ENCODE measurements at places on chromosomes 16 and 17.
A peak's percentile ranks its signal among the peaks of the same experiment; 100 is the strongest.

GRCh38 chr16:47826070-47826469, 329.7 kb downstream of the ABCC12 start:
- no peak for DNase-seq

DNA sequence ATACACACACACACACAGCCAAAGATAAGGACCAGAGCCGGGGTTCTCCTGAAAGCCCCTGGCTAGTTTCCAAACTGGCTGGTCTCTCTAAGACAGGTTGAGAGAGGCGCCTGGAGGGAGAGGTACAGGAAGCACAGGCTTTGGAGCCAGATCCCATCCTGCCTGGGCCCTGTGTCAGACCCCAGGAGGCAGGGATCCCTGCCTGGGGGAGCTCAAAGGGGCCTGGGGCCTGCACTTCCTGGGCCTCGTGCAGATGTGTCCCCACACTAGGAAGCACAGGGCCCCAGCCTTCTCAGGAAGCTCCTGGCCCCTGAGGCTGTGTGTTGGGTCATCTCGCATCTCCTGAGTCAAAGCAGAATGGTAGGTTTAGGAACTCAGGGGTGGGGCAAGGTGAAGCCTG, 16.0 kb downstream of the SLC5A10 start:
- DNase-seq, result no peak

- no peak for DNase-seq
Observed at GRCh38 chr17:38717139-38717745, 12.2 kb downstream of the MLLT6 start.

- no peak for DNase-seq
Observed at GRCh38 chr16:19598805-19599510, 43.5 kb downstream of the VPS35L start.

GRCh38 chr16:89341697-89342694, 124.5 kb downstream of the ZNF778 start:
- DNase-seq, result no peak

- DNase-seq, result no peak
Observed at GRCh38 chr17:45628019-45628418, 137.5 kb upstream of the PLEKHM1 start.

- peak; percentile 30 for DNase-seq
Observed at GRCh38 chr17:31533546-31534155, 142.2 kb downstream of the RAB11FIP4 start.

DNA sequence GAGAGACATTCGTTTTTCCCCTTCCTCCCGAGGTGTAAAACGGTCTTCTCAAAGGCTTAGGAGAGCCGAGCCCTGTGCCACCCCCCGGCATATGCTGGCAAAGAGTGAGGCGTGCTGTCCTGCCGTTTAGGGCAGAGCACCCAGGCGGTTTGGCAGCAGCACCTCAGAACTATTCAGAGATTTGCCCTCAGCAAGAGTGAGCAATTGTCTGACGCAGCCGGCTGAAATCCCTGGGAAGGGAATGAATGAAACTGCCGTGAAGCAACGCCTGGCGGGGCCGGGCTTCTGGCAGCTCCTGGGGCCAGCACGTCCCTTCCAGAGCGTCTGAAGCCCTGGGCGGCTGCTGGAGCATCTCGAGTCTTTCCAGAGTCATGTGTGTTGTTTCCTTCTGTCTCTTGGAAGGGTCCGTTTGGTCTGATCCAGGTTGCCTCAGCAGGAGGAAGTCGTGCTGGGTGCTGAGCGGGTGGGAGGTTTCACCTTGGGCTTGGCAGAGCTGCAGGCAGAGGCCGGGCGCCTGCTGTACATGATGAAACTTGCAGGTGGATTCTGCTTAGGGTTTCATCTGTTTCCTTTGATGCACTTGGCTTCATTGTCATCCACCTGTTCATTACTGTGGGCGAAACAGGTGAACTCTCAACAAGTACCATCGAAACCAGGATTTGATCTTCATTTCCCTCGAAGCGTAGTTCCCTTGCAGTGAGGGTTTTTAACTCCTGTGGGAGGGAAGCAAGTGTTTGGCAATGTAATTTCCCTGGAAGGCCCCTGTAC, 35.4 kb downstream of the TBCD start:
- peak; percentile 59 for DNase-seq

- DNase-seq, result no peak
Observed at GRCh38 chr17:55575058-55575636, 63.9 kb upstream of the SMIM36 start.

DNA sequence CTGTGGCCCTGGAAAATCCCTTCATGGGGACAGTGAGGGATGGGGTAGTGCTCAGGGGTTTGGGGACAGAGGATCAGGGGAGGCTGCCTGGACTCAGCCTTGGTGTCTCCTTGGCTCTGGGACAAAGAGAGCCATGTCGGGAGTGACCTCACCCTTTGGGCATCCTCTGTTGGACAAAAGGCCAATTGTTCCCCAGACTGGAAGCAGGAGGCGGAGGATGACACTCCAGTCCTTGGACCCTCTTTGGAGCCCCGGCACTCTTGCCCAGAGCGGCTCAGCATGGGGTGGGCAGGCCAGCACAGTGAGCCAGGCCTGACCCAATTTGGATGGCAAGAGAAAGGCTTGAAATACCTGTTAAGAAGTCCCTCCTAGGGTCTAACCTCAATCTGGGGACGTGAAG, 39.4 kb upstream of the PHB1 start:
- DNase-seq, result no peak

GRCh38 chr17:54372069-54372749, 528.4 kb upstream of the TOM1L1 start:
- no peak for DNase-seq

DNA sequence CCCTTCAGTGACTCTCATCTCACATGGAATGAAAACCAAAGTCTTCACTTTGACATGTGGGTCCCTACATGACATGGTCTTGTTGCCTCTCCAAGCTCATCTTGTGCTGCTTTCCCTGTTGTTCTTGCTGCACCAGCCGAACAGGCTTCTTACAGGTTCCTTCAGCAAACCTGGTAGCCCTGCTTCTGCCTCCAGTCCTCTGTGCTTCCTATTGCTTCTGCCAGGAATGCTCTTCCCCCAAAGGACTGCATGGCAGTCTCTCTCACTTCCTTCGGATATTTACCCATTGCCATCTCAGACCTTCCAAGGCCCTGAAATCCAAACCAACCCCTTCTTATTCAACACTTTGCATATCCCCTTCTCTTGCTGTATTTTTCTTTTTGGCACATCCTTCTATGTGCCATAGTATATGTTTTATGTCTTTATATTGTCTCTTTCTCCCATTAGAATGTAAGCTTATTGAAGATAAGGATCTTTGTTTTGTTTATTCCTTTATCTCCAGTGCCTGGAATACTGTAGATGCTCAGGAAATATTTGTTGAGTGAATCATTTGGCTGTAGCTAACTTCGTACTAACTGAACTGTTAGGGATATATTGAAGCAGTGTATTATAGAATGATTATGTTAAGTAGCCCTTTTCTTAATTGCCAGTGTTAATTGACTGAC, 57.9 kb upstream of the SLC12A3 start:
- no peak for DNase-seq

GRCh38 chr16:58638148-58639036, 8.8 kb upstream of the CNOT1 start:
- peak; percentile 77 for DNase-seq

GRCh38 chr17:54971147-54971546, 2.6 kb downstream of the STXBP4 start:
- DNase-seq, result no peak

- DNase-seq, result no peak
Observed at GRCh38 chr17:65163990-65164495, 26.9 kb downstream of the RGS9 start.

DNA sequence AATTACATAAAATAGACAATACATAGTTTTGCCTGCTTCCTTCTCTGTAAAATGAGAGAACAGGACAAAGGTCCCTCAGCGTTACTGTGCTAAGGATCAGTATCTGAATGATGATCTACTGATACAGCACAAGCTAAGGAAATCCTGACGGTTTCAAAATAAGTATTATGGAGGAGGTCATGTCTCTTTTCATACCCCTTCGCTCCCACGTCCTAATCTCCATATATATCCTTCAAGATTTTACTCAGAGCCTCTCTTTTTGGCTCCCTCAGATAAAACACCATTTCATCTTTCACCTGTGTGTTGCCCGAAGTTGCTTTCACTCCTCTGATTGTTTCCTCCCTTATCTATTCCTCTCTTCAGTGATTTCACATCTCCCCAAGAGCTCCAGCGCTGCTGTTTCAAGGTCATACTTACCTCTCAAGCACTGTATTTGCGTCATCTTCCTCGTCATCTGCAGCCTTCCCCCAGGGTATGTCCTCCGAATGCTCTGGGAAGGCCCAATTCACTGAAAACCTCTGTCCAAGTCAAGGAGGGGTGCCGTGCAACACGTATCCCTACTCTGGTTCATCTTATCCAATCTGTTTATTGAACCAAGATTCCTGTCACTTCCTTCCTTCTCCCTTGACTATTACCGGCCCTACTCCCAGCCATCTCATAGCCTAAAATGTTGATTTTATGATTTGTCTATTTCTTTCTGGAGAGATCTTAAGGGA, 1.2 kb upstream of the BLTP2 start:
- DNase-seq, result no peak

DNA sequence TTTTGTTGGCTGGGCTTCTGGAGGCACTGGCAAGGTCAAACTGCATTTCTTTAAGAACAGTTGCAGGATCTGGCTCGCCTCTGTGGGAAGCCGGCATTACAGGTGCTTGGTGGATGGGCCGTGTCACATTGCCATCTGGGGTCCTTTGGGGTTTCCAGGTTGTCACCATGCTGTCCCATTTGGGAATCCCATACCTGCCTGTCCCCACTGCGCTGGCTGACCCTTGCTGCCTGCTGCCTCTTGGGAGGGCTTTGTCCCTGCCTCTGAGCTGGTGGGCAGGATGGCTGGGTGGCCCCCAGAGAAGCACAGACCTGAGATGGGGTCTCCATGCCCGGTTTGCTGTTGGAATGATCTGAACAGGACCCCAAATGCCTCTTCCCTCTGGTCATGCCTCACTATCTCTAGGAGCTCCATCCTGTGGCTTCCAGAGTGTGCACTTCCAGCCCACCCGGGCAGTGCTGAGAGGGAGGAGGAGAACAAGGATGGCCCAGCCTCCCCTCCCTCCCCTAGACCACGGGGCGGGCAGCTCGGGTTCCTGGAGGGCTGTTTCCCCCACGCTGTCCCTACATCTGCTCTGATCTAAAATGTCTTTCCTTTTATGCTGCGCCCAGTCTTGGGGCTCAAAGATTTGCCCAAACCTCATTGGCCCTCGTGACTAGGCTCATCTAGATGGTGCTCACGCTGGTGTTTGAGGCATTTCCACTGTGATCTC, 28.0 kb downstream of the OR1D5 start:
- no peak for DNase-seq
